ENCODE measurements at places on chromosomes 7 and 10.
A peak's percentile ranks its signal among the peaks of the same experiment; 100 is the strongest.

DNA sequence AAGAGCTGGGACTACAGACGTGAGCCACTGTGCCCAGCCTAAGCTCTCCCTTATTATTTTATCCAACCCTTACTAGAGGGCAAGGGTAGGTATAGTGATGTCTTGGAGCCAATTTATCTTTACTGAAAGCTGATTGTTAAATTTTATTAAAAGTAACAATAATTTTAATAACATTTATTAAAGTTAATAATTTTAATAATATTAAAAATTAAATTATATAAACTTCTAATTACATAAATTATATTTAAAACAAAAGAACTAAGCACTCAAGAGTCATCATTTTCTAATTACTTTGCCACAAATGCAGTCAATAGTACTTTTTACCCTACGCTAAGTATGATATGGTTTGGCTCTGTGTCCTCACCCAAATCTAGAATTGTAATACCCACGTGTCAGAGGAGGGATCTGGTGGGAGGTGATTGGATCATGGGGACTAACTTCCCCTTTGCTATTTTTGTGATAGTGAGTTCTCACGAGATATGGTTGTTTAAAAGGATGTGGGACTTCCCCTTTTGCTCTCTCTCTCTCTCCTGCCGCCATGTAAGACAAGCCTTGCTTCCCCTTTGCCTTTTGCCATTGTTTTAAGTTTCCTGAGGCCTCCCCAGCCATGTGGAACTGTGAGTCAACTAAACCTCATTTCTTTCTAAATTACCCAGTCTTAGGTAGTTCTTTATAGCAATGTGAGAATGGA lies 58.4 kb upstream of the ETV1 start:
- no peak for DNase-seq

- DNase-seq: no peak
Observed at GRCh38 chr10:127694580-127695193, 42.3 kb upstream of the FOXI2 start.

DNA sequence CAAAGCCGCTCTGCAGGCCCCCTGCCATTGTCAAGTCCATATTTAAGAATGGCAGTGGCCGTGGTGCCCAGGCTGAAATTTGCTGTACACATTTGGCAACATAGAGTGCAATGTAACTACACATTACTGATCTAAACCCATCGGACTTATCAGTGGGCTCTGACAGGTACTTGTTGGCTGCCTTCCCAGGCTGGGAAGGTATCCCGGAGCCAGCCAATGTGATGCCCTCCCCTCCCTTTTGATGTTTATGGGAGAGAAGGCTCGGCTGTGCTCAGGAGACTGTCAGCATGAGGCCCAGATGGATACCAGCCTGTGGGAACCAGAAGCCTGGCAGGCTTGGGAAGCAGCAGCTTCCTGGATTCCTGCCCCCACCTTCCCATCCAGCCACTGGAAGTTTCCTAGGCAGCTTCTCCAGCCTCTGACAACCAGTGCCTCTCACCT lies 146.1 kb upstream of the TCF7L2 start:
- DNase-seq: peak; percentile 19

DNA sequence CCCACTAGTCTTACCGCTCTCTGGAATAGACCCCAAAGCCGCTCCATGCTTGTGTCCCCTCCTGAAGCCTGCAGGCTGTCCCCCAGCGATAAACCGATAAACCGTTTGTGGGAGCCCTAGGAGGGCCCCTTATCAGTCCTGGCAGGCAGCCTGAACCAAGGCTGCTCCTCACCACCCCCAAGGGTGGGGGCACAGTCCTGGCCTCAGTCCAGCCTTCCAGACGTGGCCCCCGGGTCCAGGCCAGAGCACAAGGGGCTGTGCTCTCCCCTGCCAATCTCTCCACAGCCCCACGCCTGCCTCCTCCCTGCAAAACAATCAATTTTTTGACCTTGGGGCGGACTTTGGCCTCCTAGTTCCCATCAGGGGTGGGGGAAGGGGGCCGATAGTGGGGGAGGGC lies at the start of gene TFR2:
TSS of gene TFR2 (minus strand) at position 90 of the 397 bp plus-strand sequence. CDS start at position 47, 43 bp downstream.
- DNase-seq: no peak

- no peak for DNase-seq
Observed at GRCh38 chr10:78209970-78210369, 176.3 kb downstream of the RPS24 start.

DNA sequence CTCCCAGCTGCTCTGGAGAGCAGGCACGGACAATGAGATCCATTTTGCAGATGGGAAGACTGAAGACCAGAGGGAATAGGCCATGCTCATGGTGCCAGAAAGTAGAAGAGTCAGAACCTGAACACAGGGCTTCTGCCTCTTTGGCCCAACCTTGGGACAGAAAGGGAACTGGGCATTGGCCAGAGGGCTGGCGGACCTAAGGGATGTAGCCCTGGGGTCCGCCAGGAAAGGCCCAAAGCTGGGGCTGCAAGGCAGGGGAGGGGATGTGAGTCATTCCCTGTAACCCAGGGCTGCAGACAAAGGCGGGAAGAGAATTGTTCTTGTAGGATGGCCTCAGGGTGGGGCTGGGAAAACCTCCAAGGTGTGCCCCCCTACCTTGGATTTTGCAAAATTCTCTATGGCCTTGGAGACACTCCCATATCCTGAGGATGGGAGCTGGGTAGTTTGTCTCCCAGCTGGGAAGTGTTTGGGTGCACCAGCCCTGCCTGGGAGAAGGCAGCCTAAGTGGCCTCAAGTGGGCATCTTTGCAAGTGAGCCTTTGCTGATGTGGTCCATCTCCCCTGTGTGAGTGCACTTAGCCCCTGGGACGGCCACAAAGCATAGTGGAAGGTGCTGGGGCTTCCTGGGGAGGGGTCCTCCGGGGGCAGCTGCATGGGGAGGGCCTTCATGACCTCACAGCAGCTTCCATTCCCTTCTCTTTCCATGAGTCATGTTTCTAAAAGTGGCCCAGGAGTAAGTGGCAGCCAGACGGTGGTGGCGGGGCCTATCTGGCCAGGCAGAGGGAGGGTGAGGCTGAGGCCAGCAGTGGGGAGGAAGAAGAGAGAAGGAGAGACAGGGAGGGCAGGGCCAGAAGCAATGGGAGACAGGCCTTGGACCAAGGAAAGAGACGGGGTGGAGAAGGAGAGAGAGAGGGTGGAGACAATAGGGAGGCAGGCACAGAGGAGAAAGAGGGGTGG lies 9.2 kb downstream of the AQP1 start:
- no peak for DNase-seq

- DNase-seq: no peak
Observed at GRCh38 chr10:70500368-70500767, 21.8 kb downstream of the PALD1 start.

- DNase-seq: peak; percentile 55
Observed at GRCh38 chr7:50397320-50397970, 52.7 kb downstream of the FIGNL1 start.

GRCh38 chr10:18261768-18262231 lies 121.6 kb downstream of the CACNB2 start:
- DNase-seq: no peak

DNA sequence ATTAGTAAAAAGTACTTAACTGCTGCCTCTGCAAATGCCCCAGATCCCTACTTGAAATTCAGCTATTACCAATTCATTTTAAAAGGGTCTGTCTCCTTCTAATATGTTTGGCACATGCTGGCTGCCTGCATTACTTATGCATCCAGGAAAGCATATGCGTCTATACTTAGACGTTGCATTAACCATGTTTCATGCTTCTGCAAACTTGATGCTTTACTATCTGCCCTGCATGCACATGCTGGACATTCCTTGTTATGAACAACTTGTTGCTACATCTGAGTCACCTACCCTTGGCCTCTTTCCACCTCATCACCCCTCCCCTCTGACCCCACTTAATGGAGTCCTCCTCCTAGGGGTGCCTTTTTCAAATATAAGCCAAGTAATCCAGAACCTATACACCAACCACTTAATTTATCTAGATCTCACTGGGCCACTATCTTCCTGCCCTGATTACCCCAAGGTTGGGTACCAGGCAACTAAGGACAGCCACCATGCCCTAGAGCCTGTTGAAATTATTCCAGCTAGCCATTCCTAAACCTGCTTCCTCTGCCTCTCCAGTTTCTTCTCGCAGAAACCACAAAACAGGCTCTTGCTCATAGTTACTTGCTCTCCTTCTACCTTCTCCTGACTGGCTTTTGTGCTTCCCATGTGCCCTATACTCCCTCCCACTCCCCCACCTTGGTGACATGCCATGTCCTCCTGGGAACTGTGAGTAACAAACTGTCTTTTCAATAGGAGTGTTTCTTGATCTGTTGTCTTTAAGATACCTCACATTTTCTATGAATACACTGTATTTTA lies 1187.9 kb downstream of the REEP3 start:
- no peak for DNase-seq

DNA sequence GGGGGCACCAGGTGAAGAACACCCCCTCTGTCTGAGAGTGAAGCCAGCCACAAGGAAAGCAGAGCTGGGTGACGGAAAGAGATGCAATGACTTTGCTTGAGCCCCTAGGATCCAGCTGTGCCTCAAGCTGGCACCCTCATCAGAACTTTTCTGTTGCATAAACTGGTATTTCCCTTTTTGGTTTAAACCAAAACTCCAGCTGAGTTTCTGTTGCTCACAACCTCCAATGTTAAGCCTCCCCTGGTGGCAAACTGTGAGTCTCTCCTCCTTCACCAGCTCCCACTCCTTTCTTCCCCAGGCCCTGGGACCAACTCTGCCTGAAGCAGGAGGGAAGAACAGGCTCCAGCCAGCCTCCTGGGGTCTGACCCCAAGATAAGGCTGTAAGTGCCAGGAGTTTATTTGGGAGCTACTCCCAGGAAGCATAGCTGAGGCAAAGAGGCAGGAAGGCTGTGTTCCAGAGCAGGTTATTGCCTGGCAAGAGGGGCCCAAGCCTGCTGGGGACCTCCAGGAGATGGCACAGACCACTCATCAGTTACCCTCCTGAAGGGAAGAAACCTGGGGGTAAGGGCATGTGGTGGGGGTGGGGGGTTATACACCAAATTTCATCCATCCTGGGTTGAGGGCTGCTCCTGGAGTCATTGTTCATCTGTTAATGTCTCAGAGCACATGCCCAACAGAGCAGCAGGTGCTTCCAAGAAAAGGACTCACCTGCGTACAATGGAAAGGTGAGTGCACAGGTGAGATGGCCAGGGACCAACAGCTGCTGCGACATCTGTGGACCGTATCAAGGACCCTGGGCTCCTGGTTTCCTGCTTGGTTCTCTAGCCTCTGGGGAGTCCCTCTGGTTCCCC lies 73.3 kb upstream of the NANOS1 start:
- peak; percentile 28 for DNase-seq

GRCh38 chr10:131749767-131750142 lies 151.1 kb upstream of the PPP2R2D start:
- no peak for DNase-seq

All from activated CD8-positive, alpha-beta memory T cell treated with anti-CD3 and anti-CD28 coated beads for 24 hours (primary cell).